ENCODE measurements at places on chromosomes 16 and 17.

DNA sequence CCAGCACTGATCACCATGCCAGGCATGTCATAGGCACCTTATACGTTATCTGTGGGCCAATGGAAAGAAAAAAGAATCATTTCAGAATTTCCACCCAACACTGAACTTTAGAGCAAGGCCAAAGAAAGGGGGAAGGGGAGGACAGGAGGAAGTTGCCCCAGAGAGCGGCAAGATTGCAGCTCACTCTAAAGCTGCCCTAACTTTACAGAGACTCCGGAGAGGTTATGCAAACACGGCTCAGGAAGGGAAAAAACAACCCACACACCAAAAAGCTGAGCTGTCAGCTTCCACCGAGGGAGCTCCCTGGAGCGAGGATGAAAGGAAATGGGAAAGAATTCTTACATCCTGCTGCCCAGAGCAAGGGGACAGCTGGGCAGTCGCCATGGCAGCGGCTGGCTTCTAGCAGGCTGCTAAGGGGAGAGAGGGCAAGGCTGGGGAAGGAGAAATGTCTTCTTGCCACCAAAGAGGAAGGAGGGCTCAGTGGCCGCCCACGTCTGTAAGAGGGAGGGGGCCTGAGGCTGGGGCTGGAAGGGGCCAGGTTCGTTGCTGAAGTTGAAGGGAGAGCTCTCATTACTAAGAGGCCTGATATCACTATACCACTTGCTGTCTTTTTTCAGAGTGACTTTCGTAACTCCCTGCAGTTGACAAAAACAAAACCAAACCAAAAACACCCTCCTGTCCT lies 18.2 kb downstream of the COTL1 start:
- no peak for DNase-seq

DNA sequence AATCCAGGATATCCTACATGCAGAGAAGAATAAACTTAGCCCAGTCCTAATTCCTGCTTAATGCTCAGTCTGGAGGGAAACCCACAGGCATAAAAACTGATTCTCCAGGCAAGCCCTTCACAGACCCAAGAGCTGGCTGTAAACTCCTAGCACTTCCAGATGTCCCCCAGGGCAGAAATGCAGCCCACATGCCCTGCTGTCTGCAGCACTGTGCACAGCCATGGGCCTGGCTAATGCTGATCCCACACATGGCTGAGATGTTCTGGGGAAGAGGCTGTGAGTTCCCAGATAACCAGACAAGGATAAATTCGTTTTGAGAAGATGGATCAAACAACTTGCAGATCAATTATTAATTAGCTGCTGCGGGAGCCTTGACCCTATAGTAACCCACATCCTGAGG lies 148.4 kb downstream of the AATF start:
- no peak for DNase-seq

GRCh38 chr17:41054025-41054424 lies 1.0 kb downstream of the KRTAP2-2 start:
- no peak for DNase-seq

DNA sequence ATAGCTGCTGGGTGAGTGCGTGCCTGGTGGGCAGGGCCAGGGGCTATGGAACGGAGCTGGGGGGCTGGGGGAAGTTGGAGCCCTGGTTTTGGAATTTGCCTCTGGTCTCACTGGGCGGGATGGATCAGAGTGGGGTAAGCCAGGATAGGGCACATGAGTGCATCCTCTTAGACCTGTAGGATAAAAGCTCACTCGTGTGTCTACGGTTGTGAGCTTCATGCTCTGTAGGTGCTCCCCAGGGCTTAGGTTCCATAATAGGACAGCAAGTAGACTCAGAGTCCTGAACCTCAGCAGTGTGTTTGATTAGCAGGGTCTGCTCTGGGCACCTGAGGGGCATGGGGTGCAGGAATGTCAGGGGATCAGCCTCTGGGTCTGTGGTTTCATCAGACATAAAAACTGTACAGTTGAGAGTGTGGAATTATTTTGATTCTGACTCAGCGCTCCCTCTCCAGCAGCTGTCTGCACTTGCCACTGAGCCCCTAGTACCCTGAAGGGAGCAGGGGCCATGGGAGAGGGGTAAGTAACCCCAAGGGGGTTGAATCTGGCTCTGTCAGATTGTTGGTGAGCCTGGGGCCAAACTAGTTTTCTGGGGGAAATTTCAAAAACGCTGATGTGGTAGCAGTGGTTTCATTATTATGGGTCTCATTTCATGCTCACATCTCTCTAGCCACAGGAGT lies 84.2 kb upstream of the LGALS9 start:
- no peak for DNase-seq

GRCh38 chr17:44905006-44906000 lies 6.1 kb upstream of the EFTUD2 start:
- DNase-seq, result no peak

- DNase-seq, result no peak
Measured at GRCh38 chr16:81891736-81892364, 112.8 kb downstream of the PLCG2 start.

DNA sequence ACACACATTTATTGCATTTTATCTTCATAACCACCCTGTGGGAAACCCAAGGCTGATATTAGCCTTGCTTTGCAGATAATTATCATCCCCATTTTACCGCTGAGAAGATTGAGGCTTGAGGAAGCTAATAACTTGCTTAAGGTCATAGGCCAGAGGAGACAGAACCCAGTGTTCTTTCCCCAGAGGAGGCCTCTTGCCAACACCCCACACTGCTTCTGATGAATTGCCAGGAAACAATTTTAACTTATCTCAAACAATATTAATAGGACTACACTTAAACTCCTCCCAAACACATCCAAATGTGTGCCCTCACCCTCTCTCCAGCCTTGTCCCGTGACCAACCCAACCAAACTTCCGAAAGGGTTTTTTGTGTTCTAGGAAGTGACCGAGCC lies 2.1 kb upstream of the SPG7 start:
- DNase-seq, result no peak

GRCh38 chr16:58727796-58728568 lies 6.1 kb downstream of the GOT2 start:
- DNase-seq, result no peak

GRCh38 chr16:55426865-55427484 lies 52.0 kb upstream of the MMP2 start:
- no peak for DNase-seq

- DNase-seq, result no peak
Measured at GRCh38 chr16:77344341-77344740, 90.5 kb downstream of the ADAMTS18 start.

DNA sequence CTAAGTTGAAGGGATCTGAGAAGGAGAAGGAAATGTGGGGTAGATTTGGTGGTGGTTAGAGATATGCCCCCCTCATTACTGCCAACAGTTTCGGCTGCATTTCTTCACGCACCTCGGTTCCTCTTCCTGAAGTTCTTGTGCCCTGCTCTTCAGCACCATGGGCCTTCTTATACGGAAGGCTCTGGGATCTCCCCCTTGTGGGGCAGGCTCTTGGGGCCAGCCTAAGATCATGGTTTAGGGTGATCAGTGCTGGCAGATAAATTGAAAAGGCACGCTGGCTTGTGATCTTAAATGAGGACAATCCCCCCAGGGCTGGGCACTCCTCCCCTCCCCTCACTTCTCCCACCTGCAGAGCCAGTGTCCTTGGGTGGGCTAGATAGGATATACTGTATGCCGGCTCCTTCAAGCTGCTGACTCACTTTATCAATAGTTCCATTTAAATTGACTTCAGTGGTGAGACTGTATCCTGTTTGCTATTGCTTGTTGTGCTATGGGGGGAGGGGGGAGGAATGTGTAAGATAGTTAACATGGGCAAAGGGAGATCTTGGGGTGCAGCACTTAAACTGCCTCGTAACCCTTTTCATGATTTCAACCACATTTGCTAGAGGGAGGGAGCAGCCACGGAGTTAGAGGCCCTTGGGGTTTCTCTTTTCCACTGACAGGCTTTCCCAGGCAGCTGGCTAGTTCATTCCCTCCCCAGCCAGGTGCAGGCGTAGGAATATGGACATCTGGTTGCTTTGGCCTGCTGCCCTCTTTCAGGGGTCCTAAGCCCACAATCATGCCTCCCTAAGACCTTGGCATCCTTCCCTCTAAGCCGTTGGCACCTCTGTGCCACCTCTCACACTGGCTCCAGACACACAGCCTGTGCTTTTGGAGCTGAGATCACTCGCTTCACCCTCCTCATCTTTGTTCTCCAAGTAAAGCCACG lies 28.3 kb downstream of the STH start:
- no peak for DNase-seq

- no peak for DNase-seq
Measured at GRCh38 chr17:1060991-1061390, 64.1 kb downstream of the TIMM22 start.

DNA sequence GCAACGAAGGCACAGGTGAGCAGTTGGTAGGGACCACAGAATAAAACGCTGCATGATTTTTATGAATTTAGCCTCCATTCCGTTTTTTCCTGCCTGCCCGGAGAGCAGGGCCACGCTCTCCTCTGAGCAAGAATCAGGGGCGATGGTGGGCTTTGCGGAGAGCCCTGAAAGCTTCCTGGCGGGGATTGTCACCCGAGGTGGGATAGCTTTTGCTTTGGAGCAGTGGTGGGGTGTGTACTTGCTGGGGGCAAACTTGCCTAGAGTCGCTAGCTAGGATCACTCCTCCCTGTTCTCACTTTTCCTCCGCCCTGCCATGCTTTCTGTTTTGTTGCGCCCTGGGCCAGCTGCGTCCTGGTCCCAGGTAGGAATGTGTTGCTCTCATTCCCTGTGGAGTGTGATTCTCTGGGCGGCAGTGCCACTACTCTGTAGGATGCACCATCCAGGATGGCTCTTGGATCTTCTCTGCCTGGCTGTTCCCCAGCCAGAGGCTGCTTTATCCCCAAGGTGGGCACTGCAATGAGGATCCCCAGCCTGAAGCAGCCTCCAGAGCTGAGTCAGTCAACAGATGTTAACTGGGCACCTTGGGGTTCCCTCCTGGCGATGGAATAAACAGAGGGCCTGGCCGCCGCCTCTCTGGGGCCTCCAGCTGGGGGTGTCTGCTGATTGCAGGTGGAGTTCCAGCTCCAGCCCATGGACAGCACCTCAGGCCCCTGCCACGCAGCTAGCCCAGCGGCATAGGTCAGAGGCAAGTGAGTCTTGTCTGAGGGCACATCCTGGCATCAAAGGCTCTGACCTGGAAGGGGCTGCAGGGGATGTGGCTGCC lies 360.9 kb upstream of the TNRC6C start:
- no peak for DNase-seq

DNA sequence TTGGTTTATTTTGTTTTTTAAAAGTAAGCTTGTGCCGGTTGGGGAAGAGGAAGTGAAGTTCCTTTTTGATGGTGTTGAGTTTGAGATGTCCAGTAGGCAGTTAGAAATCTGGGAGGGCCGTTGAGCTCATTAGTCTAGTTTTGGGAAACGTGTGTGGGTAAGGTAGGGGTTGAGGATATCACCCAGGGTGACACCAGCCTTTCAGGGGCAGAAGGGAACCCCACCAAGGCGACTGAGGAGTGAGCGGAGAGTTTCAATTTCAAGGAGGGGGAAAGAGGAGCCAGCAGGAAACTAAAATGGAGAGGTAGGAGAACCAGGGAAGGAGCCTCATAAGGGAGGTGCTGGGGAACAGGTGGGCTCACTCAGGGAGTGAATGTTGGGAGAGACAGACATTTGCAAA lies 22.7 kb downstream of the HAPSTR1 start:
- no peak for DNase-seq

DNA sequence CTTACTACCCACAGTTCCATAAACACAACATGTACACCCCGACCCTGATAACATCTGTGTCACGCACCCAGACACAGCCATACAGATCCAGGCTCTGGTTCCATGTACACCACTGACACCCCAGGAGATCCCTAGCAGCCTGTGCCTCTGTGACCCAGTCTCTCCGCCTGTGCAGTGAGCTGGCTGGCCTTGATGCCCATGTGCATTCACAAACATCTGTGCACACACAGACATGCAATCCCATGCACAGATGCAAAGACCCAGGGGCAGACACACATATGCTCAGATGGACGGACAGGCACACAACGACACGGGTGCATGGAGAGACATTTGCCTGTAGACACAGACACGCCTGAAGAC lies 4.1 kb downstream of the CCDC102A start:
- no peak for DNase-seq

Measured in NCI-H2081 treated with DMSO at 0.1 percent for 48 hours (cell line).